Stimulated activated CD4-positive, alpha-beta T cell treated with anti-CD3 and anti-CD28 coated beads, Interleukin-12 subunit alpha, Interleukin-12 subunit beta, amount 100 ng/mL, for 4 hours (primary cell): ENCODE measurements at places on chromosomes 7 and 10.

- DNase-seq: no peak
These were observed 2.5 kb downstream of the PTER start for GRCh38 chr10:16439295-16439694.

DNA sequence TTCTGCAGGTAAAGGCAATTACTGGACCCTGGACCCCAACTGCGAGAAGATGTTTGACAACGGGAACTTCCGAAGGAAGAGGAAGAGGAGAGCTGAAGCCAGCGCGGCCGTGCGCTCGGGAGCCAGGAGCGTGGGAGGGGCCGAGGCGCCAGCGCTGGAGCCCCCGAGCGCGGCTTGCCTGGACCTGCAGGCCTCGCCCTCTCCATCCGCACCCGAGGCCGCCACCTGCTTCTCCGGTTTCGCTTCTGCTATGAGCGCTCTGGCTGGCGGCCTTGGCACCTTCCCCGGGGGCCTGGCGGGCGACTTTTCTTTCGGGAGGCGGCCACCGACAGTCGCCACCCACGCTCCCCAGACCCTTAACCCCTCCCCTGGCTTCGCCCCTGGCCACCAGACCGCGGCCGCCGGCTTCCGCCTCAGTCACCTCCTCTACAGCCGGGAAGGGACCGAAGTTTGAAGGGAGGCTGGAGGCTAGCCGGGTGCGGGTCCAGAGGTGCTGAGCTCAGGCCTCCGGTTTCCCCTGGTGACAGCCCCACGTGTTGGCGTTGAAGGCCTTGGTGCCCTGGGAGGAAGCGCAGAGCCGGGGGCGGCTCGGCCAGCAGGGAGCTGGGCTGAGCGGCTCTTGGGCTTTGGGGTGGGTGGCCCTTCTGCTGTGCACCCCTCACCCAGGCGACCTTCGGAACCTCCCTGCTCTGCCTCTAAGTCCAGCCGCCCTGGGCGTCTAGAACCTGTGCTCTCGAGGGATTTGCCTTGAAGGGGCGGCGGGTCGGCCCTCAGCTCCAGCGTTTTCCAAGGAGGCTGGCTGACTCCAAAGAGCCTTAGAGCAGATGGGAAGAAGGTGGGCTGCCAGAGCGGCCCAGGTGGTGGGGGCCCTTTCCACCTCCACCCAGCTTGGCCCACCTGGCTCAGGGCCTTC lies 1.8 kb downstream of the FOXI2 start:
- no peak for DNase-seq

DNA sequence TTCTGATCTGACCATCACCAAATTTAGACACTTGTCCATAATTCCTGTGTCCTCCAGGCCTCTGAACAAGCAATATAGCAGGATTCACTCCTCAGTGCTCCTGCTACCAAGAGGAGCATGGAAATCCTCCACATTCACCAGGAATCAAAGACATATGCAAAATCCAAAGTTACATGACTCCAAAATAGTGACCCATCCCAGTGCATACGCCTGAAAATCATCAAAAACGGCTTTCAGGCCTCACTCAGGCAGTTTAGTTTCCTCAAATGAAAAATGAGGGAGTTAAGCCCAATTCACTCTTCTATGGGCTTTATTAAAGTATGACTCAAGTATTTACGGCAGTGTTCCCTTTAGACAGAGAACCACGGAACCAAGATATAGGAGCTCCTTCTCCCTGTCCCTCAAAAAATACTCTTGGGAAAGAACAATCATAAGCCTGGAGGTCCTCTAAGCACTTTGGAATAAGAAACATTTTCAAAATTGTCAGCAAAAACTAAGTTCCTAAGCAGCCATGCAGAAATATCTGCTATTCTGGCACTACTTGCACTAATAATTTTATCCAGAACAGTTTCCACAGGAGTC lies 240.7 kb downstream of the PARD3 start:
- DNase-seq: no peak

- peak; percentile 61 for DNase-seq
These were observed 125.4 kb upstream of the TARP start for GRCh38 chr7:38398725-38399321.

DNA sequence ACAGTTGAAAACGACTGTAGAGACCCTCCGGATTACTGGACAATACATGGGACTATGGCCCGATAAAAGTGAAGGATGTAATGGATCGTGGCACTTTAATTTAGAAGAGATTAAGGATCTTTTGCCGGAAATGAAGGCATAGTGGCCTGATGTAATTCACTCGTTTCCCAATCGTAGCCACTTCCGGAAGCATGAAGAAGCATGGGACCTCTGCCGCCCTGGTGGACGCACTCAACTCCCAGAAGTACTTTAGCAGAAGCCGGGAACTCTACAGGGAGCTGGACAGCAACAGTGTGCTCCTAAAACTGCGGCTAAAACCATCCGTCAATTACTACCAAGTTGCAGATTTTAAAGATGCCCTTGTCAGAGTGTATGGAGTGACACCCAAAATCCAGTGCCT lies 59.6 kb upstream of the NUPR2 start:
- DNase-seq: no peak

DNA sequence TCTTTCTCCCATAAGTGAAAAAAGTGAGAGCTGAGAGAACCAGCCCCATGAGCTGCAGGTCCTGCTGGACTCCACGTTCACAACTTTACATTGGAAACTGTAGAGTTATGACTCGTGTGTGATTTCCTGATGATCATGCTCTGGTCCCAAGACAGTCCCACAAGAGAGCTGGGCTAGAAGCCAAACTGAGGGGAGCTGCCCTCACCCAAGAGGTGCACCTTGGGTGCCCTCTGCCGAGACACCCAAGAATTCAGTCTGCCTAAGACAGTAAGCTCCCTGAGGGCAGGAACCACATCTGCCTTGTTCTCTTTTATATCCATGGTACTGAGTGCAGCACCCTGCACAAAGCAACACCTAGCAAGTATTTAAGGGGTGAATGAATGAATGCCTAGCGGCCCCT lies 112.8 kb upstream of the SFMBT2 start:
- no peak for DNase-seq

- DNase-seq: no peak
These were observed 9.3 kb downstream of the YKT6 start for GRCh38 chr7:44210107-44210506.

DNA sequence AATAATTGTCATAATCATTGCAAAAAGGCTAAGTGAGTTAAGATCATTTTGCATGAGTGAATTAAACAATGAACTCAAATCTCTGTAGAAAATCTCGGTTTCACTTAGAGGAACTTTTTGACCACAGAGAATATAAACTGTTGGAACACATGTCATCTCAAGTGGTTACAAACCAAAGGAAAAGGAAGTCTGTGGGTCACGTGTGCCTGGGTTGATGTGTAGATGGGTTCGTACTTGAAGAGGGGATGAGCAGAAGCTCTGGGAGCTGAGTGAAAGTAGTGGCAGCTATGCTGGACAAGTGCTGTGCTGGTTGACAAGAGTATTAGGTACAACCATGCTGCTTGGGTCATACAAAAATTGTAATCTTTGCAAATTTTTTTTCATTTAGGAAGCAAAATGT lies 35.0 kb downstream of the GLRX3 start:
- DNase-seq: no peak

DNA sequence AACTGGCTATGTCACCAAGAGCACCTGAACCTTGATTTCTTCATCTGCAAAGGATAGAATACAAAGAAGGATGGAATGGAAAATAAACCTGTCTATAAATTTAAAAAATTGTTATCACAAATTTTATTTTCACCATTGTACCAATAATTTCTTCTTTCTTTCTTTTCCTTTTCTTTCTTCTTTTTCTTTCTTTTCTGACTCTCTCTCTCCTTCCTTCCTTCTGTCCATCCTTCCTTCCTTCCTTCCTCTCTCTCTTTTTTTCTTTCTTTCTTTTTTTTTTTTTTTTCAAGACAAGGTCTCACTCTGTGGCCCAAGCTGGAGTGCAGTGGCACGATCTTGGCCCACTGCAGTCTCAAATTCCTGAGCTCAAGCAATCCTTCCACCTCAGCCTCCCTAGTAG lies 36.6 kb upstream of the SORBS1 start:
- DNase-seq: no peak

GRCh38 chr10:6915307-6915706 lies 335.2 kb upstream of the PRKCQ start:
- DNase-seq: no peak

DNA sequence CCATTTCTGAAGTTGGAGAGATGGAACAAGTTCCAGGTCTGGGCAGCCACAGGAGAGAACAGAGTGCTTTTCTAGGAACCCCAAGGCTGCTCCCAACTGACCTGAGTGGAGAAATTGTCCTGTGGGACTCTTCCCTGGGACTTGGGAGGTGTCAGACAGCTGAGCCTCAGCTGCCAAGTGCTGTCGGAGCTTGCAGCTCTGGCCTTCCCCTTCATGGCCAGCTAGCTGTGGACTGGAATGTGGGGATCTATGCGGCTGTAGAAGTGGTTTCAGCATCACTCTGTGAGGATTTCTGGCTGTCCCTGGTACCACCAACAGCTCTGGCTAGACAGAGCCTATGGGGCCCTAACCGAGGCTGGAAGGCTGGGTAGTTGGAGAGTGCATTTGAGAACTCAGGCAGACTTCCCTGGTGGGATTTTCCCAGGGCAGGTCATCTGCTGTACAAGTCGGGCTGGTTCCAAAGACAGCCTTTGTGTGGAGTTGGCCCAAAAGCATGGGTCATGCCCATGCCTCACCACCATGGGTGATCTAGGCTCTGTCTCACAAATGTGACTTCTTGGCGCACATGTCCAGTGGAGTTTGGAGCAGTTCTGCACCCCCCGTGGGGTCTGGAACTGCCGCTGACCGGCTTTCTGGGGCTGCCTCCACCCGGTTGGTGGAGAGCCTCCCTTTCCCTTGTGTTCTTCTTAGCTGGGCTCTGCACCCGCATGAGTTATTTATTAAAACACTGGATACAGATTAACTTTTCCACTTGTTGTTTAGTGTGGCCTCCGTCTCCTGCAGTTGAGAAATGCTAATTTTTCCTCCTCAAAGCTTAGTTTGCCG lies 10.9 kb downstream of the SUFU start:
- DNase-seq: no peak

- DNase-seq: no peak
These were observed 445.2 kb downstream of the KCNMA1 start for GRCh38 chr10:77192402-77192801.

DNA sequence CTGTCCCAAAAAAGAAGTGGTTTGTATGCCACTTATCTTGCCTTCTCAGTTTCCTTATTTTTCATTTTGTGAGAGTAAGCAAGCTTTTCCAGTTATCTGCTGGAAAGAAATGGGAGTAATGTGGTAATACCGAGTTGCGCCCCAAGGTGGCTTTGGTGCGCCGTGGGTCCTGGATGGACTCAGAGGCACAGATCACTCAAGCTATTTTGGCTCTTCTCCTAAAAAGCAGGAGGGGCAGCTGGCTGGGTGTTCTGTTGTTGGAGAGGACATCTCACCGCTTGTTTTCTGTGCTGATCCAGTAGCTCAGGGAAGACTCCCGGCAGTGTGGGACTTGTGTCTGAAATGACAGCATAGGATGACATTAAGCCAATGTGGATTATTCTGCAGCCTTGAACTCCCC lies 16.4 kb downstream of the PRKRIP1 start:
- peak; percentile 38 for DNase-seq

GRCh38 chr10:117539361-117539773 lies 3.2 kb upstream of the EMX2 start:
- DNase-seq: no peak

GRCh38 chr10:24904824-24905223 lies 47.6 kb downstream of the PRTFDC1 start:
- no peak for DNase-seq

- no peak for DNase-seq
These were observed 15.6 kb downstream of the ARHGAP21 start for GRCh38 chr10:24708081-24708480.

GRCh38 chr7:2156756-2157472 lies 75.8 kb downstream of the MAD1L1 start:
- DNase-seq: no peak

DNA sequence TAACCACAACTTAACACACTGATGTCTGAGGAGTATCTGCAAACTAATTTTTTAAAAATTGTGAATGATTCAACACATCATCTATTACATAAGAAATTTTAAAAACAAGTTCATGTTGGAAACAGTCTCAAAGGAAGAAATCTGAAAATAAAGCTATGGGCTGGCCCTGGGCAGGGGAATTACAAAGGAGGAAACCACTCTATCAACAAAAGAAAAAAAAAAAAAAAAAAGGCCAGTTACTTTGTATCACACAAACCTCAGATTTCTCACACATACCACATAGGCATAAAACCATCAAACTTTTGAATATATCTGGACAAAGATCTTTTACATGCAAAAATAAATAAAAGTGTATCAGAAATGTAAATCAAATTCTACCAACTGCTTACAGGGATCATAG lies 20.8 kb downstream of the TIAL1 start:
- no peak for DNase-seq

- DNase-seq: no peak
These were observed 8.1 kb downstream of the HHEX start for GRCh38 chr10:92697663-92698511.

GRCh38 chr10:50275650-50276235 lies 24.4 kb upstream of the ASAH2 start:
- DNase-seq: peak; percentile 28

- DNase-seq: no peak
These were observed 280.6 kb downstream of the GFRA1 start for GRCh38 chr10:115992236-115992986.

DNA sequence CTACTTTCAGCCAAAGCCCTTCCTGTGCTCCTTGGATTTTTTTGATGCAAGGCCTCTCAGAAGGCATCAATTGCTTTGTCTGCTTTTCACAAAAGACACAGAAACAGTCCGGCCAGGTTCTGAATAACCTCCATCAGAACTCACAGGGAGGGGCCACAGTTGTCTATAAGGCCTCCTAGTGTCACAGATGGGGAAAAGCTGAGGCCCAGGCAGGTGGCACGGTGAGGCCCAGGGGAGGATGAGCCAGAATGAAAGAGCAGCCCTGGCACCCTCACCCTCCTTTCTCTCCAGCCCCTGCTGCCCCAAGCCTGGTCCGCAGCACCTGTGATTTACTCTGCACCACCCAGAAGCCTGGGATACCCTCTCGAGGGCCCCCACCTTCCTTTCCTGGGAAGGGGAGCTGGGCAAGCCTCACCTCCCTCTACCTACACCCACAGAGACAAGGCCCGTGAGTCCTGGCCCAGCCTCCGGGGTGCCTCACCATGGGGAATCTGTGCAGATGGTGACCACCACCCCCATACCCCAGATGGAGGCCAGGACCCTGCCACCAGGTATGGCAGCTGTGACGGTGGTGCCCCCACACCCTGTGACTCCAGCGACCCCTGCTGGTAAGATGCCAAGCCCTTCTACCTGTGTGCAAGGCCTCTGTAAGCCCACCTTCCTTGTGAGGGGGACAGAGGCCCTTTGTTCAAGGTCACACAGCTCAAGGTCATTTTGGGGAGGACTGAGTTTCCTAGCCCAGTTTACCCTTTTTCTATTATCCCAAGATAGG lies 26.2 kb upstream of the ZNF467 start:
- peak; percentile 55 for DNase-seq

- DNase-seq: no peak
These were observed 33.1 kb downstream of the HBP1 start for GRCh38 chr7:107201795-107202450.
